ENCODE measurements at places on chromosomes 7 and 10.

DNA sequence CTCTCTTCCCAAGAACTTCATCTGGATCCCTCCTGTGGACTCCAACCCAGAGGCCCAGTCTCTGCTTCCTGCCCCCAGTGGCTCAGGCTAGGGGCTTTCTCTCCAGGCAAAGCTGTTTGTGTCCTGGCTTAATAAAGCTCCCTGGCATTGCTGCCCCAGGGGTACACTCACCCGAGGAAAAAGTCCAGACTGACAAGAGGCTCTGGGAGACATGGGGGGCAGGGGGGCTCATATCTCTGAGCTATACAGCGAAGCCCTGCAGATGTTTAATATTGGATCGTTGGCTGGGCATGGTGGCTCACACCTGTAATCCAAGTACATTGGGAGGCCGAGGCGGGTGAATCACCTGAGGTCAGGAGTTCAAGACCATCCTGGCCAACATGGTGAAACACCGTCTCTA, 10.7 kb upstream of the COMTD1 start:
- DNase-seq, result no peak

DNA sequence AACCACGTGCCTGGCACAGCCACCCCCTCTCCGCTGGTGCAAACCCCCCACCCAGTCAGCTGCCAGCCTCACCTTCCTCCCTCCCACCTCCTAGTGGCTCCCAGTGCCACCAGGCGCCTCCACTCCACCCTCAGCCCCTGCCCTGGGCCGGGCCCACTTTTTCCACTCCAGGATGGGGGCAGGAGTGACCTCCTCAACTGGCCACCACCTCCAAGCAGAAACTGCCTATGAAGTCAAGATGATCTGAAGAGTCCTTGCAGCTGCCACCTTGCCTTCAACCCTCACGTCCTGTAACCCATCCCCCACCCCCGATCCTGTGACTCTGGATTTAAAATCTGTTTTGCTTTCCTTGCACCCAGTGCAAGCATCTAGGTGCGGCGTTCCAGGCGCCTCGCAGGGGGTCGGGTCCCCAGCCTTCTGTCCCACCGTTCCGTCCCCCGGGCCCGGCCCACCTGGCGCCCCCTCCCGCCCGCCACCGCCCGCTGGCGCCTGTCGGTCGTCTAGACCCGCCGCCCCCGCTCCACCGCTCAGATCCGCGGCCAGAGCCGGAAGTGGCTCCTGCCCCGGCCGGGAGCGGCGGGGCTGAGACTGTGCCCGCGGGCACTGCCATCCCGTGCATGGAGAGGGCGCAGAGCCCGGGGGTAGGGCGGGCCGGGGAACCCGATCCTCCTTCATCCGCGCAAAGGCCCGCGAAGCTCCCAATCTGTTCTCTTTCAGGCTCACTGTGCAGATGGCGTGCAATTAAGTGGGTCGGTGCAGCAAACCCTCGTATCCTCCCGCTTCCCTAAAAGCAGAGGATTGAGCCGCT, 51.2 kb upstream of the GTF2I start:
- no peak for DNase-seq

DNA sequence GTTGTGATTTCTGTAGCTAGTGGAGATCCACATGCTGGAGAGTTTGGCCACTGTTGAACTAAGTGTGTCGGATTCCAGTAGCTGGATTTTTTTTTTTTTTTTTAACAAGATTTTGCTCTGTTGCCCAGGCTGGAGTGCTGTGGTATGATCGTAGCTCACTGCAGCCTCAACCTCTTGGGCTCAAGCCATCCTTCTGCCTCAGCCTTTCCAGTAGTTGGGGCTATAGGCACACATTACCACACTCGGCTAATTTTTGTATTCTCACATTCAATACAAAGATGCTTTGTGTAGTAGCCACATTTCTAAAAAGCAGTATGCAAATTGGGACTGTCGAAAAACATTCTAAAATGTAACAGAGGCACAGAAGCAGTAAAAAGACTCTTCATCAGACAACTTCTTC, 63.5 kb downstream of the RABGEF1 start:
- no peak for DNase-seq

GRCh38 chr7:30347226-30348082, 63.1 kb downstream of the ZNRF2 start:
- DNase-seq, result no peak

DNA sequence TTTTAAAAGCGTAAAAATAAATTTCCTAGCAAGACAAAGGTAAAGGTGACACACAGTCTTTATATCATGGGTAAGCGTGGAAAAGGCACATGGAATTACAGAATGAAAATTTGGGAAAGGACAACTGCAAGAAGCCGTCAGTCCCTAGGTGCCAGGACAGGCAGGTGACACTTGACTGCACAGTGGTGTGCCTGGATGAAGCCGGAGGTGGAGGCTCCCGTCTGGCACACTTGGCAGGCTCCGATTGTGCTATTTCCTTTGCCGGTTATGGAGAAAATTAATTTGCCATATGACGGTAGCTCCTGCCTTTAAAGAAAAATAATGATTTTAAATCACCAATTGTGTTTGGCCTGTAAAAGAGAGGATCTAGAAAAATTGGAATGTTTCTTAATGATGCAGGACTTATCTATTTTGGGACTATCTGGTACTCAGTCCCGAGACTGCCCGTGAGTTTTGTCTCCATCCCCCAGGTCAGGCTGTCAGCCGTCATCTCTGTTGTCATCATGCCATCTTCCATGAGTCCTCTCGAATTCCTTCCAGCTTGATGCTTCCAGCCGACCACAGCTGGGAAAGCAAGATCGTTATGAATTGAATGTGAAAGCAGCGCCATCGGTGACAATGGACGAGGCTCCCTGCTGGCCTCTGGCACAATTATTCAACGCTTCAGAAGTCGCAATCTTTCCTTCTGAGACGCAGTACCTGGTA, 56.2 kb upstream of the MGMT start:
- no peak for DNase-seq

- DNase-seq, result no peak
Measured at GRCh38 chr10:121616291-121616690, 18.0 kb upstream of the FGFR2 start.

GRCh38 chr7:135320268-135320667, 86.6 kb downstream of the STRA8 start:
- no peak for DNase-seq

DNA sequence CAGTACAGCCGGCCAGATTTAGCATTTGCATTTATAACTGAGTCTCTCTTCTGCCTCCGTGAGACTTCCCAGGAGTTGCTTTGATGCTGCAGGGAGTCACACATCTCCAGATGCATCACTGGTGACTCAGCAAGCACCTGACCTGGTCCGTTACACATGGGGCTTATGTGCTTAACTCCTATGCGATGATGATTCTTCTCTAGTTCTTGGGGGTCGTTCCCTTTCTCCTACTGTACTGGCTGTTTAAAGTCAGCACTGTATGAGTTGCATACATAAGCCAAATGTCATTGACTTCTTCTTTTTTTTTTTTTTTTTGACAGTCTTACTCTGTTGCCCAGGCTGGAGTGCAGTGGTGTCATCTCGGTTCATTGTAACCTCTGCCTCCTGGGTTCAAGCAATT, 13.0 kb upstream of the AKR1E2 start:
- peak; percentile 18 for DNase-seq
